Naive B cell (primary cell): ENCODE measurements at places on chromosomes 5 and 9. TPM values are rescaled to one million over a fixed set of nuclear protein-coding genes. Genes with fewer than 3 reads are reported as not detected.

GDA gene
- polyA plus RNA-seq: 0.11 TPM

DNA sequence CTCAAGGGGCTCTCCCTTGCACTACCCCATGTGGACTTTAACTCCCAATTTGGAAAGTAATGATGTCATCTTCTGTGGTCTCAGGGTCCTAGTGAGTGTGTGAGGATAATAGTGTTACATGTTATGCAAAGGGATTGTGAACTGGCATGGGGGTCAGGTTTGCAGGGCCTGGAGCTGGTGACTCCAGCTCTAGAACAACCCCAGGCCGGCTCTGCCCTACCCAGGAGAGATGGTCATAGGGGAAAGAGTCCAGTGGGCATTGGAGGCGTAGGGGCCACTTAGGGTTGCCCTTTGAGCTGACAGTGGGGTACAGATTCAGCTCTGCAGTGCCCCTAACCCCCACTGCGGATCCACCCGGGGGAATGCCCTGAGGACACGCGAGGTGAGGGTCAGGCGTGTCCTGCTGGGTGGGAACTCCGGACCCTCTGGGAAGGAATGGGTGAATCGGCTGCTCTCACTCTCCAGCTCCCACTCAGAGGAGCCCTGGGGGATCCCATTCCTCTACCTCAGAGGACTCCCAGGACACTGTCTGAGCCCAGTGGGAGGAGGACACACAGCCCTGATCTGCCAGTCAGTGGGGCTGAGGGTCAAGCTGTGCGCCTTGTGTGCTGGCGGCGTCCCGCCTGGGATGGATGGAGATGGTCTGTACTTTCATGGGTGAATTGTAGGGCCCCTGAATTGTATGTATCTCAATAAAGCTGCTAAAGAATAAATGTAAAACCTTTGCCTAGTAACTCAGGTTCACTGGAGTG lies 2.5 kb upstream of the NKD2 start:
- H3K27me3 ChIP-seq: peaks cover 41% of the 10 kb centered on the region
- H3K4me1 ChIP-seq: peaks cover 22% of the 10 kb centered on the region
- H3K27ac ChIP-seq: no peak overlapping the region
- no peak for DNase-seq
- peak overlapping the region; percentile 71 for H3K4me3 ChIP-seq

DNA sequence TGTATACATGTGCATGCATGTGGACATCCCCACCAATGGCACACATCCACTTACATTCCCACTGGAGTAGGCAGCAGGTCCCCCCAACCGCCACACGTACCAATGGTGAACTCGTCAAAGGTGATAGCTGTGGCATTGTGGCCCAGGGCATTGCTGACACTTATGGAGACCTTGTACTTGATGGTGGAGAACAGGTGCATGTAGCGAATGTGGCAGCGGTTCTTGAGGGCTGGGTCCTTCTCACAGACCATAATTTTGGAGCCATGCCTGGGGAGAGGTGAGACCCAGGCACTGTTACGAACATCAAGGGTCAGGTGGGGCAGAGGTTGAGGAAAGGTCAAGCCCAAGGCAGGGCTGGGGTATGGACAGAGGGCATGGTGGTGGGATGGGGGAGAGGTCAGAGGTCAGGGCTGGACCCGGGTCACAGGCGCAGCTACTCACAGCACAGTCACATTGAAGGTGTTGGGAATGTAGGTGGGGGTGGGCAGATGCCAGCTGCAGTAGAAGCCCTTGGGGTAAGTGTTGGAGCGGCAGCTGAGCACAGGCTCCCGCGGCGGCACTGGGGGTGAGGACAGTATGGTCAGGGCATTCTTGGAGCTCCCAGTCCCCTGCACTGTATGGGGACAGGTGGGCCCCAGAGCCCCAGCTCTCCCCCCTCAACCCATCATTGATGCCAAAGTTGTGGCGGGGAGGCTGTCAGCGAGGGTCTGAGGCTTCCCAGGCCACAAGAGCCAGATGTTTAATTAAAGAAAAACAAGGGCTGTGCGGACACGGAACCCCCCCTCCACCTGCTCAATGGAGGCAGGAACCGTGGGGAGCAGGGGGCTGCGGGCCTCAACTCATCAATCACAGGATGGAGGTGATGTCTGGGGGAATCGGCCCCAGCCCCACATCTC lies 31.9 kb downstream of the CNTFR start:
- H3K4me3 ChIP-seq: no peak overlapping the region
- H3K27me3 ChIP-seq: peaks cover 76% of the 10 kb centered on the region
- no peaks in the 10 kb centered on the region for H3K36me3 ChIP-seq
- H3K4me1 ChIP-seq: no peaks in the 10 kb centered on the region
- no peak overlapping the region for H3K27ac ChIP-seq

GRCh38 chr5:5351288-5351979 lies 71.0 kb upstream of the ICE1 start:
- H3K27ac ChIP-seq: no peak overlapping the region
- H3K4me3 ChIP-seq: no peak overlapping the region
- H3K4me1 ChIP-seq: no peaks in the 10 kb centered on the region
- no peaks in the 10 kb centered on the region for H3K27me3 ChIP-seq
- no peak for DNase-seq

GRCh38 chr5:72624641-72625236 lies 117.5 kb upstream of the ZNF366 start:
- H3K36me3 ChIP-seq: no peaks in the 10 kb centered on the region
- no peak overlapping the region for H3K27ac ChIP-seq
- no peaks in the 10 kb centered on the region for H3K4me1 ChIP-seq
- no peak for DNase-seq
- H3K4me3 ChIP-seq: no peak overlapping the region
- H3K27me3 ChIP-seq: peaks cover 2% of the 10 kb centered on the region

GRCh38 chr5:113771483-113771882 lies 258.0 kb downstream of the YTHDC2 start:
- DNase-seq: no peak
- H3K36me3 ChIP-seq: peaks cover 4% of the 10 kb centered on the region
- no peak overlapping the region for H3K4me3 ChIP-seq
- no peaks in the 10 kb centered on the region for H3K27me3 ChIP-seq
- no peaks in the 10 kb centered on the region for H3K4me1 ChIP-seq

DNA sequence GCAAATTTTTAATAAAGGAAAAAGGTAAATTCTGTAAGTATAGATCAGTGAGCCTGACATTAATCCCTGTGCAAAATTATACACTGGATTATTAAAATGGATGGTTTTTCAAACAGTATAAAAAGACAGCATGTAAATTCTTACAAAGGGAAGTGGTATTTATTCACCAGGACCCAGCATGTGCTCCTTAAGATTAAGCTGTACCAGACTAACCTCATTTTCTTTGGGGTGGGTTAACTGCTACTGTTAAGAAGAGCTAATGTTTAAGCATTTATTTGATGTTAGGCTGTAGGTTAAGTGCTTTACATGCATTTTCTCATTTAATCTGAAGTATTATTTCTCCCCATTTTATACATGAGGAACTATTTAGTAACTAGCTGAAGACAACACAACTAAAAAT lies 60.3 kb upstream of the RFX3 start:
- peaks cover 60% of the 10 kb centered on the region for H3K36me3 ChIP-seq
- DNase-seq: no peak
- H3K27me3 ChIP-seq: no peaks in the 10 kb centered on the region
- H3K4me1 ChIP-seq: peaks cover 6% of the 10 kb centered on the region

DNA sequence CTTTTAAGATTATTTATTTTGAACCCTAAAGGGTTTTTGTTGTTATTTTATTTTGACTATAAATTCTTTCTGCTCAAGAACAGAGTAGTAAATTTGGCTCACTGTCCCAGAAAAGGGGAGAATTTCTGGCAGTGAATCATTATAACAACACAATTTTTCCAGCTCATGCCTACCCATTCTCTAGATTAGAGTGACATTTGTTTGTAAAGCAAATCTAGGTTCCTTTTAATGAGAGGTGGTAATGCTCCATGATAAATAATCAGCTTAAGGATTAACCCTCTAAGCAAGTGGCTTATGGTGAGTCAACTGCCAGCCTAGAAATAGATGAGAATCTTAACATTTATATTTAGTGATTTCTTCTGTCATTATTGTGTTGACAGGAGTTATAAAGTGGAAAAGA lies 409.2 kb downstream of the NFIB start:
- no peak overlapping the region for H3K27ac ChIP-seq
- H3K4me1 ChIP-seq: no peaks in the 10 kb centered on the region
- H3K4me3 ChIP-seq: no peak overlapping the region
- H3K36me3 ChIP-seq: no peaks in the 10 kb centered on the region
- H3K27me3 ChIP-seq: no peaks in the 10 kb centered on the region
